ENCODE measurements at places on chromosomes 7 and 10. TPM values are rescaled to one million over a fixed set of nuclear protein-coding genes. Genes with fewer than 3 reads are reported as not detected.
A peak's percentile ranks its signal among the peaks of the same experiment; 100 is the strongest.

IKZF5 gene
- total RNA-seq, result 11.0 TPM

NFE2L3 gene
- total RNA-seq, result 1.1 TPM

GRCh38 chr10:98169379-98169778 is 34.9 kb downstream of the R3HCC1L start:
- H3K36me3 ChIP-seq, result no peaks in the 10 kb centered on the region
- H3K4me1 ChIP-seq, result peaks cover 11% of the 10 kb centered on the region
- no peaks in the 10 kb centered on the region for H3K27me3 ChIP-seq
- no peak overlapping the region for H3K27ac ChIP-seq

GRCh38 chr7:92909686-92910475 is 73.5 kb upstream of the CDK6 start:
- H3K4me3 ChIP-seq, result no peak overlapping the region
- no peaks in the 10 kb centered on the region for H3K27me3 ChIP-seq
- no peak overlapping the region for H3K27ac ChIP-seq
- no peaks in the 10 kb centered on the region for H3K4me1 ChIP-seq
- no peak for DNase-seq
- H3K36me3 ChIP-seq, result no peaks in the 10 kb centered on the region

- no peaks in the 10 kb centered on the region for H3K27me3 ChIP-seq
- H3K36me3 ChIP-seq, result no peaks in the 10 kb centered on the region
- DNase-seq, result peak; percentile 5
Observed at GRCh38 chr7:117582219-117582704, 102.4 kb downstream of the CFTR start.

DNA sequence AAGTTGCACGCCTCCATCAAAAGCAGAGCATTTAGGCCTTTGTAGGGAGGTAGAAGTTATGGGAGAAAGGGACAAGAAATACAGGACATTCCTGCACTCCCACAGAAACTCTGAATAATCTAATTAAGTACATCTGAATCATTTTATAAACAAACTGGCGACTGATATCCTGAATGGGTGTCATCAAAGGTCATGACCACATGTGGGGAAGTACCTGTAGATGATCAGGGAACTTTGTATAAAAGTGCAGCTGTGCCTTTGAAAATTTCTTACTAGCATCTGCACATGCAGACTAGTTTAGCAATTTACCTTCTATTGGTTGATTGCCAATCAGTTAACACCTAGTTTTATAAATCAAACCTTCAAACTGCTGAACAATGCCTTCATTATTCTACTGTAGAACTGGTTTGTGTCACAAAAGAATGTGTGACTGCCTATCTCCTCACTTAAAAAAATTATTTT is 17.1 kb downstream of the STEAP4 start:
- no peak overlapping the region for H3K27ac ChIP-seq
- H3K4me1 ChIP-seq, result no peaks in the 10 kb centered on the region
- no peaks in the 10 kb centered on the region for H3K27me3 ChIP-seq
- DNase-seq, result no peak
- no peak overlapping the region for H3K4me3 ChIP-seq

DNA sequence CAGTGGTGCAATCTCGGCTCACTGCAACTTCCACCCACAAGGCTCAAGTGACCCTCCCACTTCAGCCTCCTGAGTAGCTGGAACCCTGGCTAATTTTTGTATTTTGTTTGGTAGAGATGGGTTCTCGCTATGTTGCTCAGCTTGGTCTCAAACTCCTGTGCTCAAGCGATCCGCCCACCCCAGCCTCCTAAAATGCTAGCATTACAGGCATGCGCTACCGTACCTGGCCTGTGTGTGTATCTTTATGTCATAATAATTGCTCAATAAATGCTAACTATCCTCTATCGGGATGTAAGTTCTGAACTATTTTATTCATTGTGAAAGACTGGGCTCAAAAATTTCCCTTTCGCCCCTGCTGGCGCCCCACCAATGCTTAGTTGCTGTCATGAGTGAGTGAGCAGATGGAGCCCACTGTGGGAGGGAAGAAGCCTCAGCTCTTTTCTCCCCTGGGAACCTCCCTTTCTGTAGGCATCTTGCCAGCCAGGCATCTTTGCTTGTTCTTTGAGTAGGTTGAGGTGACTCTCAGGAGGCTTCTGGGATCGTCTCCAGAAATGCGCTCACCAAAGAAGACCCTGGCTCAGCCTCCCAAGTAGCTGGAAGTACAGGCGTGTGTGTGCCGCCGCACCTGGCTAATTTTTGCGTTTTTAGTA is 38.3 kb downstream of the CAMK1D start:
- no peak for DNase-seq
- no peaks in the 10 kb centered on the region for H3K4me1 ChIP-seq
- H3K27me3 ChIP-seq, result no peaks in the 10 kb centered on the region
- no peaks in the 10 kb centered on the region for H3K36me3 ChIP-seq

- H3K27me3 ChIP-seq, result no peaks in the 10 kb centered on the region
- no peak overlapping the region for H3K4me3 ChIP-seq
- DNase-seq, result no peak
- peaks cover 2% of the 10 kb centered on the region for H3K4me1 ChIP-seq
- no peaks in the 10 kb centered on the region for H3K36me3 ChIP-seq
Observed at GRCh38 chr10:114384601-114385000, 19.7 kb downstream of the AFAP1L2 start.

DNA sequence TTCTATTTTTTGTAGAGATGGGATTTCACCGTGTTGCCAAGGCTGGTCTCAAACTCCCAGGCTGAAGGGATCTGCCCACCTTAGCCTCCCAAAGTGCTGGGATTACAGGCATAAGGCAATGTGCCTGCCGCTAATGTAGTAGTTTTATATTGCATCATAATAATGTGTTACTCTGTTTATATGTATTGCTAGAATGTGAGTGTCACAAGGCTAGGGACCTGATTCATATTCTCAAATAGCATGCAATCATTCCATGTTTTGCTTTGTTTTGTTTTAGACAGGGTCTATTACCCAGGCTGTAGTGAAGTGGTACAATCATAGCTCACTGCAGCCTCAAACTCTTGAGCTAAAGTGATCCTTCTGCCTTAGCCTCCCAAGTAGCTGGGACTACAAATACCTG is 13.5 kb downstream of the CCL26 start:
- DNase-seq, result no peak
- H3K4me1 ChIP-seq, result no peaks in the 10 kb centered on the region
- H3K27ac ChIP-seq, result no peak overlapping the region
- no peak overlapping the region for H3K4me3 ChIP-seq
- no peaks in the 10 kb centered on the region for H3K36me3 ChIP-seq
- H3K27me3 ChIP-seq, result no peaks in the 10 kb centered on the region

- no peak overlapping the region for H3K27ac ChIP-seq
- no peak for DNase-seq
- H3K4me1 ChIP-seq, result no peaks in the 10 kb centered on the region
- no peak overlapping the region for H3K4me3 ChIP-seq
Observed at GRCh38 chr10:51815723-51816122, 116.3 kb upstream of the CSTF2T start.

GRCh38 chr7:78326876-78327275 is 528.3 kb downstream of the PHTF2 start:
- peaks cover 4% of the 10 kb centered on the region for H3K4me1 ChIP-seq
- H3K27me3 ChIP-seq, result no peaks in the 10 kb centered on the region
- no peak for DNase-seq
- H3K36me3 ChIP-seq, result no peaks in the 10 kb centered on the region
- no peak overlapping the region for H3K27ac ChIP-seq

- no peak overlapping the region for H3K4me3 ChIP-seq
- no peaks in the 10 kb centered on the region for H3K4me1 ChIP-seq
- DNase-seq, result no peak
- no peaks in the 10 kb centered on the region for H3K27me3 ChIP-seq
- H3K36me3 ChIP-seq, result no peaks in the 10 kb centered on the region
Observed at GRCh38 chr10:49740346-49741107, 21.6 kb downstream of the OGDHL start.

- no peak overlapping the region for H3K4me3 ChIP-seq
- no peaks in the 10 kb centered on the region for H3K4me1 ChIP-seq
- peaks cover 5% of the 10 kb centered on the region for H3K36me3 ChIP-seq
- H3K27ac ChIP-seq, result no peak overlapping the region
- no peak for DNase-seq
Observed at GRCh38 chr10:79285315-79286197, 61.7 kb upstream of the PPIF start.

- H3K36me3 ChIP-seq, result no peaks in the 10 kb centered on the region
- no peak for DNase-seq
- no peaks in the 10 kb centered on the region for H3K4me1 ChIP-seq
- H3K27ac ChIP-seq, result no peak overlapping the region
- H3K27me3 ChIP-seq, result peaks cover 8% of the 10 kb centered on the region
Observed at GRCh38 chr7:157502701-157503111, 165.9 kb downstream of the DNAJB6 start.

GRCh38 chr7:157520249-157520648 is 183.4 kb downstream of the DNAJB6 start:
- H3K36me3 ChIP-seq, result no peaks in the 10 kb centered on the region
- no peak overlapping the region for H3K4me3 ChIP-seq
- H3K27me3 ChIP-seq, result peaks cover 9% of the 10 kb centered on the region
- H3K27ac ChIP-seq, result no peak overlapping the region
- no peak for DNase-seq

- no peak for DNase-seq
- peak overlapping the region; percentile 97 for H3K27ac ChIP-seq
- H3K36me3 ChIP-seq, result no peaks in the 10 kb centered on the region
- no peaks in the 10 kb centered on the region for H3K27me3 ChIP-seq
- H3K4me3 ChIP-seq, result peak overlapping the region; percentile 70
Observed at GRCh38 chr7:24574386-24574785, 1.1 kb downstream of the PALS2 start.

GRCh38 chr7:26627891-26628341 is 236.5 kb downstream of the SKAP2 start:
- H3K4me3 ChIP-seq, result no peak overlapping the region
- no peaks in the 10 kb centered on the region for H3K4me1 ChIP-seq
- no peak for DNase-seq
- no peak overlapping the region for H3K27ac ChIP-seq

GRCh38 chr7:87218796-87219544 is 562 bp downstream of the TMEM243 start:
- H3K27ac ChIP-seq, result peak overlapping the region; percentile 67
- peak; percentile 32 for DNase-seq
- peak overlapping the region; percentile 82 for H3K4me3 ChIP-seq
- H3K36me3 ChIP-seq, result no peaks in the 10 kb centered on the region
- H3K27me3 ChIP-seq, result no peaks in the 10 kb centered on the region
- peaks cover 10% of the 10 kb centered on the region for H3K4me1 ChIP-seq

Measured in gastrocnemius medialis (tissue), 4 donors.